ENCODE measurements at places on chromosomes 12 and 14.

DNA sequence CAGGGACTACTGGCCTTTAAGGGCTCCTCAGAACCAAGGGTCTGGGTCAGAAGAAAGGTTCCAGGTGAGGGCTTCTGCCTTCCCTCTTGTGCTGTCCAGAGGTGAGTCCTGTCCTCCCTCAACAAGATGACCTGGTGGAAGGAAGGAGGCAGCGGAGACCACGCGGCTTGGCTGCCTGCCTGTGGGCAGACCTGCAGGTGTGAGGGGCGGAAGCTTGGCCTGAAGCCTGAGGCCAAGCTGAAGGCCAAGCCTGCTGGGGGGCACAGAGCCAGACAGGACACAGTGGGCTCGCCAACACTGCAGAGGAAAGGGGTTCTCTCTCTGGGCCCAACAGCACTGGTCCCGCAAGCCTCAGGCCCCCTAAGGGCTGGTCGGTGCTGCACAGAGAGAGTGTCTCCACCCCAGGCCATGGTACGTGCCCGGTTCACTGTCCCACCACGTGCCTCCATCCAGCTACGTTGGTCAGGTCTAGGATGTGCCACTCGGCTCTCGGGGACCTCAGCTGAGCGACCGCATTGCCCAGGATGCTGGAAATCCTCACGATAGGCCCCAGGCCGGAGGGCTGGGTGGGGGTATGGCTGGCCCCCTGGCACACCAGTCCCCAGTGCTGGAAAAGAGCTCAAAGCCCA is 170.0 kb upstream of the PRMT8 start:
- no peak for DNase-seq

GRCh38 chr12:59119676-59120075 is 199.4 kb upstream of the LRIG3 start:
- DNase-seq = no peak

DNA sequence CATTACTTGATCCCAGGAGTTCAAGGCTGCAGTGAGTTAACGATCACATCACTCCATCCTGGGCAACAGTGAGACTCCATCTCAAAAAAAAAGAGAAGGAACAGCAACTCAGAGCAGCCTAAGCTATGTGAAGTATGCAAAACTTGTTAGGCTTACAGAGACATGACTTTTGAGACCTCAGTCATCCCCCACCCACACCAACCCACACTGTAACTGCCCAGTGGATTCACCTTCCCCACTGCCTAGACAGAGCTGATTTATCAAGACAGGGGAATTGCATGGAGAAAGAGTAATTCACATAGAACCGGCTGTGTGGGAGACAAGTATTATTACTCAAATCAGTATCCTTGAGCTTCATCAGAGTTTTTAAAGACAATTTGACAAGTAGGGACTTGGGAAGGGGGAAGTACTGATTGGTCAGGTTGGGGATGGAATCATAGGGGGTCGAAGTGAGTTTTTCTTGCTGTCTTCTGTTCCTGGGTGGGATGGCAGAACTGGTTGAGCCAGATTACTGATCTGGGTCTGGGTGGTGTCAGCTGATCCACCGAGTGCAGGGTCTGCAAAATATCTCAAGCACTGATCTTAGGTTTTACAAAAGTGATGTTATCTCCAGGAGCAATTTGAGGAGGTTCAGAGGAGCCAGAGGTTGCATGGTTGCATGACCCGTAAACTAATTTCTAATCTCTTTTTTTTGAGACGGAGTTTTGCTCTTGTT is 6.2 kb upstream of the WDR89 start:
- DNase-seq = no peak

- no peak for DNase-seq
Measured at GRCh38 chr14:61406675-61407074, 85.3 kb downstream of the PRKCH start.

GRCh38 chr12:645563-646071 is 17.6 kb downstream of the NINJ2 start:
- DNase-seq = no peak

DNA sequence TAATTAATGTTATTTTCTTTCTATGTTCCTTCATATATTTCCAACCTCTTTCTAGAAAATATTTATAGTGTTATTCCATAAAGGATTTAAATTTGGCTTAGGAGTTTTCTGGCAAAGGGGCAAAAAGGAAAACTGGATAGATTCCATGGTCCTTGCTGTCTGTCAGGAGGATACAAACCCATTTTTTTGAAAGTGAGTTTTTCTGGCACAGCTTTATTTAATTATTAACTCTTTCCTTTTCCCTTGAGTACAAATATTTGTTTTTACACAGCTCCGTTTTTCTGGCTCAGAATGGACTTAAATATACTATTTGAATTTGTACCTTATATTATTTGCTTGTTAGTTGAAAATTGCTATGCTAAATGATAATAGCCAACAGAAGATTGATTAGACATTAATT is 56.3 kb downstream of the MNAT1 start:
- no peak for DNase-seq

DNA sequence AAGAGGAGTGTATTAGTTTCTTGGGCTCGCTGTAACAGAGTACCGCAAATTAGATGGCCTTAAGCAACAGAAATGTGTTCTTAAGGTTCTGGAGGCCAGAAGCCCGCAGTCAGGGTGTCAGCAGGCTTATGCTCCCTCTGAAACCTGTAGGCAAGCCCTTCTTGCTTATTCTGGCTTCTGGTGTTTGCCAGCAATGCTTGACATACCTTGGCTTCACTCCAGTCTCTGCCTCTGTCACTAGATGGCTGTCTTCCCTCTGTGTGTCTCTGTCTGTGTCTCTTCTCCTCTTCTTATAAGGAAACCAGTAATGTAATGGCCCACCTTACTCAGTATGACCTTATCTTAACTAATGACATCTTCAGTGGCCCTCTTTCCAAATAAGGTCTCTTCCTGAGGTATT is 85.1 kb downstream of the DERA start:
- DNase-seq = no peak

DNA sequence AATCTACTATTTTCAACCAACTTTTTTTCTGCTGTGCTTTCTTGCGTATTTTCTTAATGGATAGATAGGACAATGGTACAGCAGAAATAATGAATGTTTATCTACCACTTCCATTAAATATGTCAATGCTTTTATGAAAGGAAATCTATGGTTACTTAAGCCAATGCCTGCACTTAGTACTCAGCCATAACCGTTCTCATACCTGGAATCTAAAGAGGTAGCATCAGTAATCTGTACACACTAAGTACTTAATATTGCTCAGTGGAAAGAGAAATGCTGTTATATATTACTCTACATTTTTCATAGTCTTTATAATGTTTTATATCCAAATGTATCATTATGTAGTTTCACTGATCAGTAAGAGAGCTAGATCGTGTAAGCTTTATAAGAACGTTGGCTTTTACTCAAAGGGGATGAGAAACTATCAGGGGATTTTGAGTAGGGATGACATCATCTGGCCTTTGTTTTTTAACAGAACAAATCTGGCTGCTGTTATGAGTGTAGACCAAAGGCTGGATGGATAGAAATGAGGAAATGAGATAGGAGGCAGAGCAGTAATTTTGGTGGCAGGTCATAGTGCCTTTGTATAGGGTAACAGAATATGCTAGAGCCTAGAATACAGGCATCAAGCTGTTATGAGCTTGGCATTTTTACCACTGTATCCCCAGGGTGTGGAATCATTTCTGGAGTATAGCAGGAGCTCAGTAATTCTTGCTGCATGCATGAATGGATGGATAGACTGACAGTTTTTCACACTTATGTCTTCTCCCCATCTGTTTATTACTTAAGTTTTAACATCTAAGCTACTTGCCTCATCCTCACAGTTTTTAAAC is 34.0 kb downstream of the ALG10B start:
- DNase-seq = no peak

DNA sequence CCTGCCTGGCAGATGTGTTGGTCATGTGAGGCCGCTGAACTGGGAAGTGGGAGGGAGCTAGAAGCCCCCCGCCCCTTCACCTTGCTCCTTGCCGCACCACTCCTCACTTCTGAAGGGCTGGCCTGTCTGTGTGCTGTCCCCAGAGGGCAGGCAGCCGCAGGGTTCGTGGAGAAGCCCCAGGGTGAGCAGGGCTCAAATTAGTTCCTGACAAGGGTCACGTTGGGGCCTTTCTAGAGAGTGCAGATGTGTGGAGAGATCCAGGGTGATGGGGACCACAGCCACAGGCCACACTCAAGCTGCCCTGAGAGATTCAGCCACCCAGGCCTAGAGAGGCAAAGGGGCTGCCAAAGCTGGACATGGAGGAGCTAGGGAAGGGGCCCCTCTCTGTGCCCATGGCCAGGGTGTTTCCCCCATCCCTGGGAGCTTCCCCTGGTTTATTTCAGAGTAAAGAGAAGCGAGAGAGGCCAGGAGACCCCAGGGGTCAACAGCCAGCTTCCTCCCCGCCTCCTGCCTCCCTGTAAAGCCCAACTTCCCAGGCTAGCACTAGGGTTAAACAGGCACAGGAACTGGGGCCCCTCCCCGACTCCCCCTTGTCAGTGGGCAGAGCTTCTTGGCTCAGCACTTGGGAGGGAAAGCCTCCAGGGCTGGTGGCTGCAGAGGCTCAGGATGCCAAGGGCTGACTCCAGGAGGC is 16.2 kb downstream of the SLC25A29 start:
- no peak for DNase-seq

GRCh38 chr12:50195832-50196231 is 28.7 kb upstream of the CERS5 start:
- no peak for DNase-seq

- DNase-seq = no peak
Measured at GRCh38 chr14:92630367-92630766, 116.8 kb downstream of the RIN3 start.

- no peak for DNase-seq
Measured at GRCh38 chr14:96509457-96510090, 7.4 kb downstream of the PAPOLA start.

Measured in neuronal stem cell (in vitro differentiated cells).